ENCODE measurements at places on chromosomes 6 and 20.

DNA sequence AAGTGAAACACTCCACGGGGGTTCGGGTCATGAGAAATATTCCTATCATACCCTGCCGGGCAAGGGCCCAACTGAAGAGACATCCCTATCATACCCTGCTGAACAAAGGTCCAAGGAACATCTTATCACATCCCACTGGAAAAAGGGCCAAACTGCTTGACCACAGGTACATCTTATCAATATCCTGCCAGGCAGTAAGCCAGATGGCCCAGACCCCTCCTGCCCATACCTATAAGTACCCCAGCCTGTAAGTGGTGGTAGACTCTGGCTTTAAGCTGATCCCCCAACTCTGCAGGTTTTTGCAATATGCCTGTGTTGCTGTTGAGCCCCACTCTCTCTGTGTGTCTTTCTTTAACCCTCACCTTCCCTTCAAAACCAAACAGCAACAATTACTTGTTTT lies 51.6 kb downstream of the ZNF334 start:
- DNase-seq: no peak

DNA sequence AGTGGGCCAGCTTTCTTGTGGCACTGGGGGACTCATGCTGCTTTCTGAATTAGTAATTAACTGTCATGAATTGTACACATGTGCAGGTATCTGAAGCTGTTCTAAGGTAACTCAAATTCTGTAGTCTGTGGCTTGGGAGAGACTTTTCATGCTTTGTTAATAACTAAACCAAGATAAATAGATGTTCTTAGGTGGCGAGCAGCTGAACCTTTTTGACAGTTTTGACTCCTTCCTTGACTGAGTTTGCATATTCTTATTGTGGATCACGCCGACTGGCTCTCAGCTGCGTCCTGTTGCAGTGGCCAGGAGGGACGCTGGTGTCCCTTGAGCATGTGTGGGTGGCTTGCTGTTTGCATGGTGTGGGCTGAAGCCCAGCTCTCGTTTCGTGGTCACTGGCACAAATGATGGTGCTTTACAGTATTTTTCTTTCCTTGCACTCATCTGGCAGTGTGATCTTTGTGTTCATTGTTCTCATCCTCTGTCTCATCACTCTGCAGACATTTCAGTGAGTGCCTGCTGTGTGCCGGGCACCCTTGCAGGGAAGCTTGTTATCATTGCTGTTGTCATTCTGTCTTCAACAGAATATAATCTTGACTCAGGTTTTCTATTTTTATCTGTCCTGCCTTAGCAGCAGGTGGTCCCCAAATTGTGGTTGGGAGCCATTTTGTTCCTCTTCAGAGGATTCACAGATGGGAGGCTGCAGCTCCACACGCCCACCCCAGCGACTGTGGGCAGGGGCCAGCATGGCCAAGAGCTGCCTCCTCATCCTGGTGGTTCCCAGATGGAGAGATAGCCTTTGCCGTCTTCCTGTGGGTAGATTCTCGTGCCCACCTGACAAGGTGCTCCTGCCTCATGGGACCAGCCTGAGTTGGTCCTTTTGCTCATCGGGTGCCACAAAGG lies 39.6 kb downstream of the DUSP22 start:
- DNase-seq: no peak

- DNase-seq: no peak
Observed at GRCh38 chr6:148599967-148600426, 146.8 kb upstream of the UST start.

- DNase-seq: no peak
Observed at GRCh38 chr6:62283796-62284411, 2.1 kb downstream of the KHDRBS2 start.

GRCh38 chr6:144017166-144018094 lies 9.4 kb upstream of the PLAGL1 start:
- no peak for DNase-seq

- no peak for DNase-seq
Observed at GRCh38 chr6:6392214-6393068, 72.0 kb upstream of the F13A1 start.

DNA sequence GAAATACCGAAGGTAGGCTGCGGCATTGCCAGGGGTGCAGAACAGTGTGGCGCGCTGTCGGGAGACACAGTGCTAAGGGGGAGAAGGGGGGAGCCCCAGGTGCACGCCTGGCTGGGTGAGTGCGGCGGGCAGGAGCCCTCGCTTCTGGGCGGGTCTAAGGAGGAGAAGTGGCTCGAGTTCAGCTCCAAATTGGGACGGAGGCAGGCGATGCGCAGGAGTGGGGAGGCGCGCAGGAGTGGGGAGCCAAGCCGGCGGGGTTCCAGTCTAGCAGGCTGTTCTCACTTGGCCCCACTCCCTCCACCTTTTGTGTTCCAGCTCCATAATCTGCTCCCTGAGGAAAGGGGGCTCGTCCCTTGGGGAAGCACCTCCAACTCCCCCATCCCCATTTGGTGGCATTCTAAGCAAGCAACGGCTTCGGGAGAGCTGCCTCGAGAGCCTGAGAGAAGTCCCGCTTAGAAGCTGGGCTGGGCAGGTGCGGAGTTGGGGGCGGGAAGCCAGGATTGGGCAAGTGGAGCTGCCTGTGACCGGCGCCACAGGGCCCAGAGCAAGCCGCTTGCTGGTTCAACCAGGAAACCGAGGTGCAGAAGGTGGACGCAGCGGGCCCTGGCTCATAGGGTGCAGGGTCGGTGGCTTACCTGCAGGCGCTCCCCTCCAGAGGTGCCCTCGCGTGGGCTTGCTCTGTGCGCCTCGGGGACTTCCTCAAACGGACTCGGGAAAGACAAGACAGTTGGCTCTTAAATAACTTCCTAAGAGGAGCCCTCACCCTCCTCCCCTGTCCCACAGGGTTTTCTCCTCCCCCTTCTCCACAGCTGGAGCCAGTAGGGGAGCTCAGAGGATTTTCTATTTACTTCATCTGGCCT lies at the start of gene F13A1:
Gene F13A1 (minus strand): TSS at position 711 of the 860 bp plus-strand sequence. CDS start 1,998 bp downstream, outside the sequence.
- no peak for DNase-seq

- no peak for DNase-seq
Observed at GRCh38 chr6:16352258-16352635, 113.9 kb downstream of the GMPR start.

GRCh38 chr20:62812181-62812906 lies 4.5 kb upstream of the COL9A3 start:
- DNase-seq: no peak

DNA sequence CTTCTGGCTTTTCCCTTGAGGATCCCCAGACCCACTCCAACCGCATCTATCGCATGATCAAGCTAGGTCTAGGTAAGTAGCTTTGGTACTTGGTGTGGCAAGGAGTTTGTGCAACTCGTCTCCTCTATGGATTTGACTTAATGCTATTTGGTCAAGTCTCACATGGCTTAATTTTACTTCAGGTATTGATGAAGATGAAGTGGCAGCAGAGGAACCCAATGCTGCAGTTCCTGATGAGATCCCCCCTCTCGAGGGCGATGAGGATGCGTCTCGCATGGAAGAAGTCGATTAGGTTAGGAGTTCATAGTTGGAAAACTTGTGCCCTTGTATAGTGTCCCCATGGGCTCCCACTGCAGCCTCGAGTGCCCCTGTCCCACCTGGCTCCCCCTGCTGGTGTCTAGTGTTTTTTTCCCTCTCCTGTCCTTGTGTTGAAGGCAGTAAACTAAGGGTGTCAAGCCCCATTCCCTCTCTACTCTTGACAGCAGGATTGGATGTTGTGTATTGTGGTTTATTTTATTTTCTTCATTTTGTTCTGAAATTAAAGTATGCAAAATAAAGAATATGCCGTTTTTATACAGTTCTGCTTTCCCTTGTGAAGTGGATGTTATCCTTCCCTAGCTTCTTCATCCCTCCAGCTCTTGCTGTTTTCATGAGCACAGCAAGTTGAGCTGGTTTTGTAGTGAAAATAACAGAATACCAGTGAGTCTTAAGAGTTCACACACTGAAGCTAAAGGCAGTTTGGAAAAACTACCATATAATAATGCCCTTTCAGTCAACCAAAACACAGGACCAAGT lies 3.8 kb downstream of the SLC35B2 start:
- no peak for DNase-seq

GRCh38 chr20:58829531-58829941 lies 21.2 kb downstream of the GNAS-AS1 start:
- no peak for DNase-seq

DNA sequence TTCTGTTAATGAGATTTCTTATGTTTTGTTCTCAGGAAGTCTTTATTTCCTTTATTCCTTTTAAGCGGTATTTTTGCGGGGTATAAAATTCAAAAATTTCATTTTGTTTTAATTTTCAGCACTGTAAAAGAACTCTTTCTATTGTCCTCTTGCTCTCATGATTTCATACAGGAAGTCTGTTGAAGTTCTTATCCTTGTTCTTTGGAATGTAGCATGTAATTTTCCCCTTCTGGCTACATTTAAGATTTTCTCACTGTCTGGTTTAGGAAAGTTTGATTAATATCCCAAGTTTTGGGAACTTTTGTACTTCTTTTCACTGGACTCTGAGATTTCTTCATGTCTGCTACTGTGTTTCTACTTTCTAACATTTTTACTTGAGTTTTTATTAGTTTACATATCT lies 581.4 kb upstream of the GJE1 start:
- no peak for DNase-seq

DNA sequence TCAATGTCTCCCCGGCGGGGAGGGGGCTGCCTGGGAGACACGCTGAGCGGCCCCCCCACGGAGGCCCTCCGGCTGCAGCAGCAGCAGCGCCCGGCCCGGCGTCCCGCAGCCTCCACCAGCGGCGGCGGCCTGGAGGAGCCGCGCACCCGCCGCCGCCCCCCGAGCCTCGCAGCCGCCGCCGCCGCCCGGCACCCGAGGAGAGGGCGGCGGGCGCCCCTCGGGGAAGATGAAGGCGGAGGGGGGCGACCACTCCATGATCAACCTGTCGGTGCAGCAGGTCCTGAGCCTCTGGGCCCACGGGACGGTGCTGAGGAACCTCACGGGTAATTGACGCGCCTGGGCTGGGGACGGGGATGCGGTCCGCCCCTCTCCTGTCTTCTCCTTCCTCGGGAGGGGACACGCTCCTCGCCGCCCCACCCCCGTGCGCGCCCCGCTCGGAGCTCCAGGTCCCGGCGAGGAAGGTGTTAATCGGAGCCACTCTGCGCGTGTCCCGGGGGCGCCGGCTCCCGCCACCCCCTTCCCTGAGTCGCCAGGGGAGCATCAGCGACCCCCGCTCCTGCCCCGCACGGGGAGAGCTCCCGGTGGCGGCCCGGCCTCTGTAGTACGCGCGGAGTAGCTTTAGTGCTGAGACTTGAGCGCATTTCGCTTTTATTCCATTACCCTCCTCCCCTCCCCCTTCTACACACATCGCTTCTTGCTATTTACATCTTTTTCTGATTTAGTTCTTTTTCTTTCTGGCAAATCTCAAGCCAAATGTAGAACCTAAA lies 686 bp downstream of the TMEM170B start:
- no peak for DNase-seq

GRCh38 chr20:4046311-4046924 lies 31.1 kb upstream of the RNF24 start:
- DNase-seq: no peak

DNA sequence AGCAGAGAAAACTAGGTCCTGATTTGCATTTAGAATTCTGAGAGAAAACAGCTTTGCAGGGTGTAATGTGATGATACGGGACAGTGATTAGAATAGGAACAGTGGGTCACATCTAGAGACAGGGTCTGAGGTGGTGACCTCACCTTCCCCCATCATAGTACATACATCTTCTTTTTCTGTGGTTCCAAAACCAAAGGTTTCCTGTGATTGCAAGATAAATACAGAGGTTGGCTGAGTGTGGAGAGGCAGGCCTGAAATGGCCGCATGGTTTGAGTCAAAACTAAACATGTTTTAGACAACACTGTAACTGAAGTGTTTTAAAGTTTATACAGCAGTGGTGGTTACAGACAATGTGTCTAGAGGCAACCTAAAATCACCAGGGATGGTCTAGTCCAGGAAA lies 10.4 kb upstream of the NT5DC1 start:
- no peak for DNase-seq

- no peak for DNase-seq
Observed at GRCh38 chr6:13286181-13286580, 42.2 kb downstream of the TBC1D7 start.

DNA sequence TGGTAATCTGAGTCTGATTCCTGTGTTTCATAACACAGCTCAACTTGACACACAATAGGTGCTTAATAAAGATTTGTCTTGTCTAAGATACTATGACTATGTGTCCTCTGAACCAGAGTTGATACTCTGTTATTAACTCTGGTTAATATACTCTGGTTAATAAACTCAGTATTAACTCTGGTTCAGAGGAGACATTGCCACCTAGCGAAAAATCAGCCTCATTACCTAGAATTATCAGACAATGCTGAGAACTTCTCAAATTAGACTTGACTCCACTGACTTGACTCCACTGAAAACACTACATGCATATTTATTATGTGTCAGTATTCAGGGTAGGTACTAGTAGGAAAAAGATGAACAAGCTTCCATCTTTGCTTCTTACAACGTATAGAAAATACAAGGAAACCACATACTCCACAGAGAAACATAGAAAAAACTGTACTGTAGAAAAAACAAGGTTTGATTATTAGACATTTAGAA lies 73.9 kb downstream of the AHI1 start:
- no peak for DNase-seq
